Right renal cortex interstitium (tissue), 3 donors: ENCODE measurements at places on chromosomes 4 and X.

- no peak for DNase-seq
Observed at GRCh38 chrX:39309018-39309635, 507.9 kb downstream of the MID1IP1 start.

DNA sequence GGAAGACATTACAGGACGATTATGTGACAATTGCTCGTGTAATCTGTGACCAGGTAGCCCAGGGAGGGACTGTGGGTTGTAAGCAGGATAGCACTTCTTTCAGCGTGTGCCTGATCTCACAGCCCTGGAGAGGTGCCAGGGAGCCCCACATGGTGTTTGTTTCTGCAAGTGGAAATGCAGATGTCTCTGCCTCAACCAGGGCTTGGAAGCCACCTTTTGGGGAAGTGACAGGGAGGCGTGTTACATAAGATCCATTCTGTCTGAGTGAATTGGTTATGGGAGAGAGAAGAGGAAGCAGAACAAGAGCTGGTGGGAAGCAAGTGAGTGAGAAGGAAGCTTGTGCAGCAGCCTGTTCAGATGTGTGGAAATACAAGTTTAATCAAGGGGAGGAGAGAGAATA is 104.5 kb upstream of the GATB start:
- DNase-seq, result no peak

- DNase-seq, result no peak
Observed at GRCh38 chr4:66357316-66357715, 687.0 kb upstream of the EPHA5 start.

DNA sequence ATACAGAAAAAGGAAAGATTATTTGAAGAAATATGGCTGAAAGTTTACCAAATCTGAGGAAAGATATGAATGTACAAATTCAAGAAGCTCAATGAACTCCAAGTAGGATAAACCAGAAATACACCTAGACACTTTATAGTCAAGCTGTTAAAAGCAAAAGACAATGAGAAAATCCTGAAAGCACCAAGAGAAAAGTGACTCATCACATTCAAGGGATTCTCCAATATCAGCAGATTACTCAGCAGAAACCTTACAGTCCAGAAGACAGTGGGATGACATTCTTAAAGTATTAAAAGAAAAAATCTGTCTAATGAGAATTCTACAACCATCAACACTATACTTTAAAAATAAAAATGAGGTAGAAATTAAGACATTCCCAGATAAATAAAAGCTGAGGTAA is 223.8 kb upstream of the ZCCHC13 start:
- DNase-seq, result no peak

- DNase-seq, result no peak
Observed at GRCh38 chrX:104325213-104325585, 70.5 kb upstream of the ESX1 start.

- DNase-seq, result no peak
Observed at GRCh38 chr4:23945451-23946017, 55.7 kb upstream of the PPARGC1A start.

DNA sequence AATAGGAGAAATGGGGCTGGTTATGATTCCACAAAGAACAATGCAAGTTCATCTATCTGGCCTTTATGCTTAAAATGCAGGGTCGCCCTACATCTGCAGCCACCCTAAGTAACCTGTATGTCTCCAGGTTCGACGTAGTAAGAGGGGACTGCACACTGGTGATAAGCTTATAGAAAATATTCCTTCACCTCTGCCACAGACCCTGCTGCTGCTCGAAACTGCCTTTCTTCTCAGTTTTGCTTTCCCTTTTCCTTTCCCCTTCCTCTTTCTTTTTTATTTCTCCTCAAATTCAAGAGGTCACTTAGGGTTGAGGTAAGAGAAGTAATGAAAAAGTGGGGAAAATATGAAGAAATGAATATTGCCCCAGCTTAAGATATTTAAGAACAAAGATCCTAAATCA is 123.5 kb downstream of the DCHS2 start:
- no peak for DNase-seq

DNA sequence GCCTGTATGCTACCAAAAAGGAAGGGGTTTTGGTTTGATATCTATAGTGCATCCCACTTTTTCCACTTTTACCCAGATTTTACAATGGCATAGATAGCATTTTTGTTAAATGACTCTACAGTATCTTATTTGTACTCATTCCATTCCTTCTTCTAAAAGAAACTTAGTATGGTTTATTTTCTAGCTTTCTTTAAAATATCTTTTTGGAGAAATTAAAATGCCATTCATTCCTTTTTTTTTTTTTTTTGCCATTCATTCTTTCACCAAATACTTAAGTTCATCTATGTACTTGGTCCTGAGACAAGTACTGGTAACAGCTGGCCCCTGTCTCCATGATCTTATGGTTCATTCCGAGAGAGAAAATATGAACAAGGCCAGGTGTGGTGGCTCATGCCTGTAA is 49.1 kb downstream of the MID1 start:
- DNase-seq, result no peak
